ENCODE measurements at places on chromosomes 1 and 21.

DNA sequence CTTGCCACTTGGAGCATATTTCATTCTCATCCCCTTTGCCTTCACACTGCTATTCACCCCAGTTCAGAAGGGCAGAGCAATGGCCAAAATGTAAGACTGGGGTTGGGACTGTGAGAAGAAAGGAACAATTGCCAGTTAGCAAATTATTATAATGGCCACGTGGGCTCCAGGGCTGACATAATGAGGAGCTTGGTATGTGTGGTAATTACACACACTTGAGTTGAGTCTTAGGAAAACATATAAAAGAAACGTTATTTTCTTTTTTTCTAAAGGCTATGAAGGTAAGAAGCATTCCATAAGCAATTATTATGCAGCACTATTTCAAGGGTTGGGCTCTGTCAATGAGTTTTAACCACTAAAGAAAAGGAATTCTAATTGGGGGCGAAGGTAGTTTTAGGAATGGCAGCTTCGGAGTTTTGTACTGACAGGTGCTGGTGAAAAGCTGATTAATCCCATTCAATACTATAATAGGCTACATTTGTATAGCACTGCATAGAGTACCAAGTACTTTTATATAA, 32.5 kb upstream of the BCL10 start:
- no peak for DNase-seq

DNA sequence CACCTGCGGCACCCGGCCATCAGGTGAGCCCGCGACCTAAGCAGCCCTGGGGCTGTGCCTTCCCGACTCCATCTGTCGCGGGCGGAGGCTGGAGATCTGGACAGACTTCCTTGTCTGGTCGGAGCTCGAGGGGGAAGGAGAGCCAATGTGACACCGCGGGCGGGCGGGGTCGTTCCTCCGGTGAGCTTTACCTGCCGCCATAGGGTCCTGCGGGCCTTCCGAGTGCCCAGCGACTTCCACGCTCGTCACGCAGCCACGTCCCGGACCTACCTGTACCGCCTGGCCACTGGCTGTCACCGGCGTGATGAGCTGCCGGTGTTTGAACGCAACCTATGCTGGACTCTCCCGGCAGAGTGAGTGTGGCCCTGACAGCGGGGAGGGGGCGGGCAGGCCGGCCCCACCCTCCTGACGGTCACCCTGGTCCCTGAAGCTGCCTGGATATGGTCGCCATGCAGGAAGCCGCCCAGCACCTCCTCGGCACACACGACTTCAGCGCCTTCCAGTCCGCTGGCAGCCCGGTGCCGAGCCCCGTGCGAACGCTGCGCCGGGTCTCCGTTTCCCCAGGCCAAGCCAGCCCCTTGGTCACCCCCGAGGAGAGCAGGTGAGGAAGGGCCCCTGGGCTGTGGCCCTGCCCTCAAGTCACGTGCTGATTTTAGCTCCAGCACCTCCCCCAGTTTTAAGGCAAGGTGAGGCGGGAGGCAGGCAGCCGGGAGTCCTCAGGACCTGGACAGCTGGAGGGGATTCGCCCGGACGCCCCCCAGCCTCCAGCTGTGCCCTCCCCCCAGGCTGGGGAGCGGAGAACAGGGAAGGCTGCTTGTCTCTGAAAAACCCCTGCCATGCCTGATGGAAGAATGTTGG, 1.1 kb downstream of the PUSL1 start:
- DNase-seq, result no peak

DNA sequence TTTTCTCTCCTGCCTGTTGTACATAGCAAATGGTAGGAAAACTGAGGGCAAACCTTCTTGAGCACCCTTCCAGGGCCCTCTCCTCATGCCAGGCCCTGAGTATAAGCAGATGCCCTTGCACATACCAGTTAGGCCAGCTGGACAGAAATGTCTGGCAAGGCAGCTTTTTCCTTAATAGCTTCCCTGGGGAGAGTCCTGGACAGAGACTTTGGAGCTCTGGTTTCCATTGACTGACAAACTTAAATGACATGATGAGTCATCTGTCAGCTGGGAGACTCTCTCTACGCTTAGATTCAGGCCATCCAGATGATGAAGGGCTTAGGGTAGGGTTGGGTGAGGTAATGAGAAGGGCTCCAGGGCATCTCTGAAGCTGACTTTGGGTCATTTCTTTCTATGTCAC, 317.5 kb downstream of the ASTN1 start:
- DNase-seq, result no peak

- DNase-seq, result no peak
Measured at GRCh38 chr1:79204779-79205479, 198.4 kb upstream of the ADGRL4 start.

- DNase-seq, result no peak
Measured at GRCh38 chr1:53409233-53409632, 50.0 kb upstream of the DMRTB1 start.

DNA sequence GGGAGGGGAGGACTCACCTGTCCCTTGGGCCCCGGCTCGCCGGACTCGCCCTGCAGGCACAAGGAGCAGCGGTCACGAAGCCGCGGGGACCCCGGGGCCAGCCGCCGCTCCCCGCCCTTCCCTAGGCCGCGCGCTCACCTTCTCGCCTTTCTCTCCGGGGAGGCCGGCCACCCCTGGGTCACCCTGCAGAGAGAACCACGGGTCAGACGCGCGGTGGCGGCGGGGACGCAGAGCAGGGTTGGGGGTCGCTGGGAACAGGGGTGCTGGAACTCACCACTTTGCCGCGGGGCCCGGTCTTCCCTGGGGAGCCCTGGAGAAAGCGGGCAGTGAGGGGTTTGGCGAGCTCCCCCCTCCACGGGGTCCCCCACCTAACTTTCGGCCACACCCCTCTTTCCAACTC, 13.3 kb downstream of the COL9A2 start:
- DNase-seq, result no peak

- no peak for DNase-seq
Measured at GRCh38 chr21:43270800-43271301, 102.0 kb downstream of the CRYAA start.

DNA sequence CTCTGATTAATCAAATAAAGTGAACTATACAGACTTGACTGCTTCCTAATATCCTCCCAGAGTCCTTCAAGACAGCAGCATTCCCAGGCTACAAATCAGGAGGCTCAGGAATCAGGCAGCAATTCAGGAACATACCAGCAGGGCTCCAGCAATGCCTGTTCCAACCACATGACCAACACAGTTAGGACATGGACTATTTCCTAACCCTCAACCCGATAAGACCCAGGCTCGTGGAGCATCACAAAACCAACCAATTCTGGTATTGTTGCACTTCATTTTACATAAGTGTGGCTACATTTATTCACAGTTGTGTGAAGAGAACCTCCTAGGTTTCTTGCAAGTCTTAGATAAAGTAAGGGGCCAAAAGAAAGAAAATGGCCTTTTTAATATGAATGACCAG, 546.2 kb upstream of the ADGRL2 start:
- no peak for DNase-seq

- DNase-seq, result no peak
Measured at GRCh38 chr1:108695535-108695934, 3.4 kb downstream of the PRPF38B start.

DNA sequence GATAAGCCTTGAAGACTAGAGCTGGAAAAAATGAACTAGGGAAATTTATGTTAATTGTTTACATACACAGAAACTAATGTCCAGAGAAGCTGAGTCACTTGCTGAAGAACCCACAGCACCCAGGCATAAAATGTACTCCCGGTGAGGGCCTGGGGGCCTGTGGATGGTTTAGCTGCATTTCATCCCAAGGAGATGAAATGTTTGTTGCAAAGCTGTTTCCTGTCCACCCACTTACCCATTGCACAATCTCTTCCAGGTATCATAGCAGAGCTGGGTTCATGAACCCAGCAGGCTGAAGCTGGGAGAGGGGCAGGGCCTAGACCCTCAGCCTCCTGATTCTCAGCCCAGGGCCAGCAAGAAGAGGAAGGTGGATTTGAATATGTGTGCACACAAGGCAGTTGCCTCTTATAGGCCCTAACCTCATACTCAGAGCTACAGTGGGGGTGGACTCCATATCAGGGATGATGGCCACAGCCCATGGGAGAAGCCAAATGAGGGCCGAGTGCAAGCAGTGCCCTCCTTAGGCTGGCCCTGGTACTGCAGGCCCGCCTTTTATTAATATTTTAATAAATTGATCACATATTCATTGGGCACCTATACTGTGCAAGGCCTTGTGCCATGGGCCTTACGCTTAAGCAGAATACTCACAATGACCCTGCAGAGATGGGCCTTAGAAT, 110.8 kb downstream of the LACTBL1 start:
- DNase-seq, result no peak

DNA sequence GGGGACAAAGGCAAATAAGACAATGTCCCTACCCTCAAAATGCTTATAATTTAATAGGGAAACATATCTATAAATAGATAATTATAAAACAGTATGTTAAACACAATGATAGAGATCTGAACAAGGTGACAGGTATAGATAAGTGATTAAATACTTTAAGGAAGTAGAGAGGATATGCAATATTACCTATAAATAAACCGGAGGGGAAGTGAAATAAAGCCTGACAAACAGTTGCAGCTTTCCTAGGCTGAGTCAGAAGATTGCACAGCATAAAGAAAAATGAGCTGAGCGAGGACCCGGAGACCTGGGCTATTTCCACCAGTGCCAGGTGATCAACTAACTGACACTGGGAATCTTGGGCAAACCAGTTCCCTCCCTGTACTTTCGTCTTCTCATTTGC, 11.5 kb upstream of the PSRC1 start:
- no peak for DNase-seq

- DNase-seq, result no peak
Measured at GRCh38 chr1:247370786-247371732, 39.4 kb upstream of the ZNF496 start.

DNA sequence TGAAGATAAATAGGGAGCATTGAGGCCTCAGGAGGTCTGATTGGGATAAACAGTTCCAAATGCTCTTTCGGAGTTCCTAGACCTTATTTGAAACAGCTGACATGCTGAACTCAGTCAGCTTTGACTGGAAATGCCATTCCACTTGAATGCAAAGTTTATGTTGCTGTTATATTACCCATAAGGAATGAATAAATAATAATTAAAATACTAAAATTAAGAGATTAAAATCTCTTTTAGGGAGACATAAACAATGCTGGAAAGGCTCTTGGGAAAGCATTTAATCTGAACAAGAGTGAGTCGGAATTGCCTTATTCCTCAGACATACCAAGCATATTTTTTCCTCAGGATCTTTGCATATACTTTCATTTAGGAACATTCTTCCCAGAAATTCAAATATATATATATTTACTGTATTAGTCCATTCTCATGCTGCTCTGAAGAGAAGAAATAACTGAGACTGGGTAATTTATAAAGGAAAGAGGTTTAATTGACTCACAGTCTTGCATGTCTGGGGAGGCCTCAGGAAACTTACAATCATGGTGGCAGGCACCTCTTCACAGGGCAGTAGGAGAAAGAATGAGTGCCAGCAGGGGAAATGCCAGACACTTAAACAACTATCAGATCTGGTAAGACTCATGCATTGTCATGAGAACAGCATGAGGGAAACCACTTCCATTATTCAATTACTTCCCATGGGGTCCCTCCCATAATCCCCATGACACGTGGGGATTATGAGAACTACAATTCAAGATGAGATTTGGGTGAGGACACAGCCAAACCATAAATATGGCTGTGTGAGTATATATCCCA, 318.2 kb upstream of the PLXNA2 start:
- DNase-seq, result no peak

GRCh38 chr1:2214541-2215241, 13.4 kb upstream of the SKI start:
- no peak for DNase-seq

DNA sequence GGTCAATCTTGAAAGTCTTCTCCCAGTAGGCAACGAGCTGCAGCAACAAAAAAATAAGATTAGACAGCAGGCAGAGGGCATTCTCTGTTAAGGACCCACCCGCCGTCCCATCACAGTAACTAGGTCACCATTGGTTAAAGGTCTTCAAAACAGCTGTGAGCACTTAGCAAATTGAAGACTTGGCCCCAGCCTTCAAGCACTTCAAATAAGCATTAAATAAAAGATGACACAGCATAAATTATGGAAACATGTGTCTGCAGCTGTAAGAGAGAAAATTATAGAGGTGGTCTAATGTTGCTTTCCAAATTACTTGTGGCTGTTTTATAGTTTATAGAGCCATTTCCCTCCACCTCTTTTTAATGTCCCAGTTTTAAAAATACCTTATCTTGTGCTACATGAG, 61.2 kb downstream of the VANGL1 start:
- no peak for DNase-seq

- DNase-seq, result no peak
Measured at GRCh38 chr1:216843409-216843808, 120.2 kb upstream of the ESRRG start.

GRCh38 chr1:102578804-102579203, 529.5 kb downstream of the COL11A1 start:
- no peak for DNase-seq

DNA sequence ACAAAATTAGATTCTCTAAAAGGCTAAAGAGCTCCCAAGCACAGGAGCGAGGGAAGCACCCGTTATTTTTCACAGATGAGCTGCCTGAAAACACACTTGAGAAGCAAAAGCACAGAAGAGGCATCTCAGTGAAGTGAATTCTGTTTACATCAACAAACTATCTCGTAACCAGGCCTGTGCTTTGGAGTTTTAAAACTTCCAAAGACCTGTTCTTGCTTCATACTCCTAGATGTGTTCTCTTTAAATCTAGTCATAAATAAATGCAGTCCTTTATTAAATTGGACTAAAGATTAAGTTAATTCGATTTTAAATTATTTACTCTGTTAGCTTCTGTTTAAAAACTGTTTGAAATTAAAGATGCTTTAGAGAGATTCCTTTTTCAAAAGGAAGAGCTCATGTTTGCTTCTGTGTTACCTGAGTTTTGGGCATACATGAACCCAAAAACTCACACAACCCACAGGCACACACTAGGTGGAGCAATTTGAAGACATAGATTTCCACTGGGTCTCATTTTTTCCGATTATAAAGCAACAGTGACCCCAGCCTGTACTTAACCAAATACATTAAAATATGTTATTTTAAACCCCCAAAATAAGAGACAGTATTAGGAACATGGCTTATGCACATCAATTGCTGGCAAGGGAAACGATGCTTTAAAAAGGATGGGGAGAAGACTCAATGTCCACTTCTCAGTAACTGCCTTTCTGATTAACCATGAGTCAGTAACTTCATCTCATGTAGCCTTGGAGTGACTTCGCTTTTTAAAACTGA, 648.2 kb downstream of the SMYD3 start:
- DNase-seq, result no peak

GRCh38 chr1:183027791-183028190, 4.6 kb downstream of the LAMC1 start:
- DNase-seq, result no peak

DNA sequence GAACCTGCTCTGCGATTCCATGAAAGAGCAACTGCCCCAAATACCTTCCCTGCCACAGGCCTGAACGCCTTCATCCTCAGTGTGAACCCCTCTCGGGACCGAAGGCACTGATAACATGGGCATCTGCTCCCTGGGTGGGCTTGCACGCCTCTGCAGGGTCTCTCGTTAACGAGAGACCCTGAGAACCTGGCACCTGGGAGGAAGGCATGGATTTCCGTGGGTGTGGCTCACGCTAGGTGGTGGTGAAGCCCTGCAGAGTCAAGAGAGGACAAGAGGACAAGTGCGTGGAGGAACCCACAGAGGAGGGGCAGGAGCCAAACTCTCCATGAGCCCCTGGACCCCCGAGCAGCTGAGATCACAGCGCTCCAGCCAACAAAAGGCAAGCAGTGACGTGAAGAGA, 26.8 kb upstream of the COL6A2 start:
- no peak for DNase-seq

- no peak for DNase-seq
Measured at GRCh38 chr21:17446737-17447136, 66.1 kb upstream of the CXADR start.

- no peak for DNase-seq
Measured at GRCh38 chr1:172206256-172206655, 214.2 kb upstream of the C1orf105 start.

- DNase-seq, result no peak
Measured at GRCh38 chr1:236421022-236421421, 26.9 kb downstream of the EDARADD start.
